Stimulated activated CD8-positive, alpha-beta memory T cell treated with anti-CD3 and anti-CD28 coated beads, Interleukin-7, amount 100 ng/mL, for 4 hours (primary cell): ENCODE measurements at places on chromosomes 3 and 15.

GRCh38 chr3:187519428-187519890 is 150.7 kb downstream of the SST start:
- no peak for DNase-seq

DNA sequence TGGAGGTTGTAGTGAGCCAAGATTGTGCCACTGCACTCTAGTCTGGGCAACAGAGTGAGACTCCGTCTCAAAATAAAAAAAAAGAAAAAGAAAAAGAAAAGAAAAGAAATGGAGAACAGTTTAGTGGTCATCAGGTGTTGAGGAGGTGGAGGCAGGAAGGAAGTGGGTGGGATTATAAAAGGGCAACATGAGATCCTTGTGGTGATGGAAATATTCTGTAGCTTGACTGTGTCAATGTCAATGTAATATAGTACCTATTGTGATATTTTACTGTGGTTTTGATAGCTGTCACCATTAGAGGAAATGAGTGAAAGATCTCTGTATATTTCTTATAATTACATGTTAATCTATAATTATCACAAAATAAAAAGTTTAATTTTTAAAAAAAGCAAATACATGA is 60.8 kb downstream of the TRAT1 start:
- DNase-seq, result no peak

GRCh38 chr3:32009101-32009500 is 27.6 kb downstream of the ZNF860 start:
- DNase-seq, result no peak

DNA sequence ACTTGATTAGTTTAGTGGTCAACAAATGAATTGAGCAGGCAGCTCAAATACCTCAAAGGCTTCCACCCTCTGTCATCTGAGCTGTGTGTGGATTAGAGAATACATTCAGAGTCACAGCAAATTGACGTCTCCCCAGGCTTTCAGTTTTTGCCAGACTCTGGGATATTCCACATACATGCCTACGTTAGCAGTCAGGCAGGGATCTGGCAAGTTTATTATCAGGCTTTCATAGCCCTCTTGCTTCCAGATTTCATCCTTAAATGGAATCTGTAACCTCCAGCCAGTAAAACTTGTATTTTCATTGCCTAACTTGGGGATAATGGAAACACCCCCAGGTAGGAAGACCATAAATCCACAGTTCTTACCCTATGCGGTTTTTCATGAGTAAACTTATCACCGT is 115.9 kb downstream of the RASA2 start:
- no peak for DNase-seq

DNA sequence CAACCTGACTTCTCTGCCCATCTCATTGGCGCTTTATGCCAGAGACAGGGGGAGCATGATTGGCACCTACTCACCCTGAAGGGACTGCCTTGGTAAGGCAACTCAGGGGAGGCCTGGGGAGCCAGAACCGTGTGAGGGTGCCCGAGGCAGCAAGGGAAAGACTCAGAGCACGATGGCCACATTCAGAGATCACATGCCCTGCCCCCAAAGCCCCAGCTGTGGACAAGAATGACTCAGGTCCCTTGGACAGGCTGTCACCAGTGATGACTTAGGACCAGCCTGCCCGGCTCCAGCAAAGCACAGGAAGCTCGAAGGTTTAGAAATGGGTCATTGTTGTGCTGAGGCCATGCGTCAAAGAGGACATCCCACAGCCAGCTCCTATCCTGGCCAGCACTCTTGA is 49.1 kb upstream of the LIMD1 start:
- no peak for DNase-seq

GRCh38 chr15:58383876-58384275 is 47.9 kb upstream of the LIPC start:
- DNase-seq, result no peak
